ENCODE measurements at places on chromosomes 12 and 14.

GRCh38 chr14:102481791-102482238 is 27.8 kb downstream of the ANKRD9 start:
- no peak for DNase-seq

- no peak for DNase-seq
Measured at GRCh38 chr12:75965661-75966060, 65.9 kb downstream of the PHLDA1 start.

DNA sequence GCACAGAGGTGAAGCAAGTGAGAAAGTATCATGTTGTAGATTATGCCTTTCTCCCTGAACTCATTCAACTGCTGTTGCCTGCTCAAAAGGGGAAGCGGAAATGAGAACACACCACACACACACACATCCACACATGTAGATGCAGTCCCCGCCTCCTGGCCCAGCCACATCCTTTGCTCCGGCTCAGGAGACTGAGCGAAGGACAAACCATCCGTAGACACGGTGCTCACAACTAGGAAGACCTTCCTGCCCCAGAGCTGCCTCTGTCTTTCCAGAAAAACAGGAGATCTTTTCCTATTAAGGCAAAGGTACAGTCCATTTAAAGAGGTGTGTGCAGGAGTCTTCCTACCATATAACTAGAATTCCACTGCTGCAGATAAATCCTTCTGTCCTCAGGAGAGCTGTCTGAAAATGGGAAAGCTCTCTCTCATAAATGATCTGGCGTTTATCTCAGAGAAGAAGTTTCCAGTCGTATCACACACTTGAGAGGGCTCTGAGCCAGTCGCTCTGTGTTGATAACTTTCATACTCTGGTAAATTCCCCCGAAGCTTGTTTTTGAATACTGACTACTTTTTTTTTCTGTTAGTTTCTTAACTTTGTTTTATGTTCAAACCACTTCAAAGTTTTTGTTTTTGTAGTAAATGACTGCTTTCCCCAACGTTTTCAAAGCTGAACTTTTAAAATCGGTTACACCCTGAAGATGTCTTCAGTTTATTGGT is at the start of gene TESPA1:
TESPA1 (minus strand) TSS at position 105 of the 719 bp plus-strand sequence. CDS start 10,200 bp downstream, outside the sequence.
- DNase-seq = peak; percentile 58

GRCh38 chr12:55933169-55933798 is 2.3 kb downstream of the DGKA start:
- peak; percentile 79 for DNase-seq

GRCh38 chr12:11650286-11651281 is 1.1 kb downstream of the ETV6 start:
- DNase-seq = no peak

GRCh38 chr12:87427770-87428169 is 601.4 kb downstream of the C12orf50 start:
- no peak for DNase-seq

- no peak for DNase-seq
Measured at GRCh38 chr12:49642370-49642802, 19.0 kb downstream of the PRPF40B start.

DNA sequence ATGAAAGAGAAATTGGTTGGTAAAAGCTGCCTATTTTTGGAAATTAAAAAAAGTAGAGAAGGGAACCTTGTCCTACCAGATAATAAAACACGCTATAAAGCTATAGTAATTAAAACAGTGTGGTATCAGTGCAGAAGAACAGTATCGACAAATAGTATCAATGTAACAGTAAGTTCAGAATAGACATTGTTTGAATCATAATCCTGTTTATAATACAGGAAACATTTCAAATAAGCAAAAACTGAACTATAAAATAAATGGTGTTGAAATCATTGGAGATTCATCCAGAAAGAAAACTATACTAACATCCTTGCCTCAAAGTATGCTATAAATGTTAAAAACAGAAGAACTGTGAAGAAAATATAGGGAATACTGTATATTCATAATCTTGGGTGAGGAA is 54.2 kb upstream of the NAP1L1 start:
- no peak for DNase-seq

DNA sequence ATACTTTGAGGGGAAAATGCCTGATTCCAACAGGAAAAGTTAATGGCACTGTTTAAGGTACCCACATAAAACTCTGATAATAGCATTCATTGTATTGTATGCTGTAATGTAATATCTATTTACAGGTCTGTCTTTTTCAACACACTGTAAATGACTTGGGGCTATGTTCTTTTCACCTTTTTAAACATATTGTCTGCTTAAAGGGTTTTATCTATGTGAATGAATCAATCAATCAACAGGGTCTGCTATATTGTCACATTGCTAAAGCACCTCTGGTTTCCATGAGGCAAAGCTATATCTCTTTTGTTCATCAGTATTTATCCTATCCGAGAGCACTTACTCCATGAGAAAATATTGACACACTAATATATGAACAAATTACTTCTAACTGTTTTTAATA is 288.0 kb downstream of the SLC6A15 start:
- no peak for DNase-seq

GRCh38 chr12:130526813-130527212 is 189.1 kb downstream of the PIWIL1 start:
- no peak for DNase-seq

DNA sequence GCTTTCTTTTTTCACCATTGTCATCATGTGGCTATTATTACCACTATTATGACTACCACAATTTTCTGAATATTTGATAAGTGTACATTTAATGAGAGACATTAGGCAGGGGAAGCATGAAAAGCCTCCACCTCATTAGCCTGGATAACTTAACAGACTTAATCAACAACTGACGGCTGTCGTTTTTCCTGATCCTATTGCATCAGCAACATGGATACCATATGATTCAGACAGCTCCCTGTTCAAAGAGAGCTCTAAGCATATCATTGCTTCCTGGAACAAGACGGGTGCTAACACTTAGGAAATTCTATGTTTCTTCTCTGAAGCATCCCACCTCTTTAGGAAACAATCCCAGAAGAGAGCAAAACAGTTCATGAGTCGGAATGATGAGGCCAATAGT is 765.2 kb downstream of the NOVA1 start:
- no peak for DNase-seq

DNA sequence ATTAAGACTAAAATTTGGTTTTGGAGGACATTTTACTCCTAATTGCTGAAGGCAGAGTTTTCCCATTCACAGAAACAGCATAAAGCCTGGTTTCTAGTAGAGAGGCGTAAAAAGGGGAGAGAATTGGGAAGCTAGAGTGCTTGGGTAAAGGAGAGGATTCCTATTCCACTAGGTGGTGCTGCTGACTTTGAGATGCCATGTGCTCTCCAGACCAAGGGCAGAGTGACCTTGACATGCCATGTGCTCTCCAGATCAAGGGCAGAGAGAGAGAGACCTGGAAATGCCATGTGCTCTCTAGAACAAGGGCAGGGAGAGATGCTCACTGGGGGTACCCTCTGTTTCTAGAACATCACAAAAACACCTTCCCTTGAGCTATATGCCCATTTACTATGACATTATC is 176.2 kb upstream of the PDZRN4 start:
- DNase-seq = no peak

- no peak for DNase-seq
Measured at GRCh38 chr14:63897721-63898163, 44.9 kb downstream of the SYNE2 start.

- DNase-seq = no peak
Measured at GRCh38 chr12:119829439-119829838, 47.7 kb downstream of the CIT start.

DNA sequence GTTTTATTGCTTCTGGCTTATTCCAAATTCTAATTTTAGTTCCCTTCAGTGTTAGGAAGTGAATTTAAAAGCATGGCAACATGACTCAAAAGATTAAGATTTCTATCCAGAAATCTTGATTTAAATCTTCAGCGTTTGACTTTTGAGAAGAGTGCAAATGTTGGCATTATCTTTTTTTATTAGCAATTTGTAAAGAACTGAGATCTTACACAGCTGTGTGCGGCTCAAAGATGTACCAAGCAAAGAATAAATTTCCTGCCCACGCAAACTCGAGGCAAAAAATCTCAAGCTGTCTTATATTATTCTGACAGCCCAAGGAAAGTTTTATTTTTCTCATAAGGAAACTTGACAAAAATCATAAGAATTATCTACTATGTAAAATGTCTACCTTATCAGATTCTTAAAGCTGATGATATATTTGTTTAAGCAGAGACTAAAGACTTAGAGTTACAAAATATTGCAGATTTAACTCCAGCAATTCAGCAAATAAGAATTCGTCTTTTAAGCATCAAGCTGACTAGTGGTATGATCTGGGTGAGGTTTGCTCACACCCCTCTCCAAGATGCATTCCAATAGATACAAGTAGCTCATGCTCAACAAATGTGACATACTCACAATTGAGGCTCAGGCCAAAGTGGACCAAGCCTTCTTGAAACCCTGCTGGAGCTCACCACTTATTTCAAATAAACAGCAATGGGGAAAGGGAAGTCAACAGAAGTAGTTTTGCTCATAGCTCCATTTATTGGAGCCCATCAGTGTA is 47.4 kb upstream of the POC1B start:
- no peak for DNase-seq

DNA sequence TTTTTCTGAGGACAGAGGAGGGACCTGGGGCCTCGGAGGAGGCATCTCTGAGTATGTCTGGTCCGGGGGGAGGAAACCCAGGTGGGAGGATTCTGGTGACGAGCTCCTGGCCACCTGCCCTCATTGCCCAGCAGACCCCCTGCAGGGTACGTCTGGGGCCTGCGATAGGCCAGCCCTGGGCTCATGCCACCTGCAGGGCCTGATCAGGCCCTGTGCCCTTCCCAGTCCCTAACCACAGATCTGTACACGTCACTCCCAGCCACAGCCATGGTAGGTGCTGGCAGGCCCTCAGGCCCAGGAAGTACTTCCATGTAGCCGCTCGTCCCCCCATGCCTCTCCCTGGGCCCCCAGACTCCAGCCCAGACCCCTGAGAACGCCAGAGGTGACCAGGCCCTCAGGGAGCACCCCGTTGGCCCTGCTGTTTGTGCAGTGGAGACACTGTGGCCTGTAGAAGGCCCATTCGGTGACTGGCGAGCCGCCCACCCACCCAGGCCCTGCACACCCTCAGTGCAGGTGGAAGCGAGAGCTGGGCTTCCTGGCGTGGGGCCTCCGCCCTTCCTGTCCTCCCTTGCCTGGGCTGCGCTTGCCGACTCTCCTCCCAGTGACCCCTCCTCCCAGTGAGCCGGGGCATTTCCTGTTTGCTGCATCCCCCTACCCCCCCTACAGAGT is 5.7 kb downstream of the INF2 start:
- DNase-seq = no peak

GRCh38 chr12:107488666-107489065 is 196.9 kb upstream of the PWP1 start:
- no peak for DNase-seq

- no peak for DNase-seq
Measured at GRCh38 chr14:94157197-94157596, 16.9 kb upstream of the PPP4R4 start.

- DNase-seq = no peak
Measured at GRCh38 chr14:20782280-20782890, 1.3 kb downstream of the RNASE6 start.

DNA sequence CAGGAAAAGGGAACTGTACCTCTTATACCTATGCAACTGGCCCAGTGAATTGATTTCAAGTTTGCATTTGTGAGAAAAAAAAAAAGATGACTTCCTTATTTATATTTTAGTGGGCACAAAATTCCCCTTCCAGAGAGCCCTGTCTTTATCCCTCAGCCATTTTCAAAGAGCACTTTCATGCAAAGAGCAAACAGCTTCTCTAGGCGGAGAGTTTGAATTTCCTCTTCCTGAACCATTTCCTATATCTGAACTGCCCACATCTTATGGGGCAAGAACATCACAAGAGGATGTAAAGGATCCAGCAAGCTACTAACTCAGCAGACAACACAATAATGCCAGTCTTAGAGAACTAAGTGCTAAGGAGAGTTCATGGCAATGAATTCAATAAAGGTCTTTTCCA is 22.3 kb upstream of the PLXNC1 start:
- no peak for DNase-seq

- no peak for DNase-seq
Measured at GRCh38 chr14:91606851-91607250, 96.7 kb upstream of the PPP4R3A start.

- no peak for DNase-seq
Measured at GRCh38 chr12:28710882-28711281, 438.2 kb upstream of the FAR2 start.

- no peak for DNase-seq
Measured at GRCh38 chr12:19186722-19187661, 57.5 kb downstream of the PLEKHA5 start.

DNA sequence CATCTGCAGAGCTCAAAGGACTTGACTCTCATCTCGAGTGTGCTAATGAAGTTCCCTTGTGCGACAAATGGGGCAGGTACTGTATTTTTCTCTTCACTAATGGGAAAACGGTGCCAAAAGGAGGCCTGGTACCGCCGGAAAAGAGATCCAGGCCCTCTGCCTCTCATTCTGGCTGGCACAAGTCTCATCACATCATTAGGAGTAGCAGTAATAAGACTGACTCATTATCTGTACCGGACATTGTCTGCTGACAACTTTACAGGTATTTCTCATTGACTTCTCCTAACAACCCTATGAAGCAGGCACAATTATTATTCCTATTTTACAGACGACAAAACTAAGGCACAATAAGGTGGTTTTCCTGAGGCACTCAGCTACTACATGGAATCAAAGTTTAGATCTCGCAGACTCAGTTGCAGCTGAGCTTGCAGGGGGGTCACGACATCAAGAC is 668 bp downstream of the APPL2 start:
- no peak for DNase-seq

GRCh38 chr14:41404126-41404525 is 202.6 kb upstream of the LRFN5 start:
- no peak for DNase-seq

DNA sequence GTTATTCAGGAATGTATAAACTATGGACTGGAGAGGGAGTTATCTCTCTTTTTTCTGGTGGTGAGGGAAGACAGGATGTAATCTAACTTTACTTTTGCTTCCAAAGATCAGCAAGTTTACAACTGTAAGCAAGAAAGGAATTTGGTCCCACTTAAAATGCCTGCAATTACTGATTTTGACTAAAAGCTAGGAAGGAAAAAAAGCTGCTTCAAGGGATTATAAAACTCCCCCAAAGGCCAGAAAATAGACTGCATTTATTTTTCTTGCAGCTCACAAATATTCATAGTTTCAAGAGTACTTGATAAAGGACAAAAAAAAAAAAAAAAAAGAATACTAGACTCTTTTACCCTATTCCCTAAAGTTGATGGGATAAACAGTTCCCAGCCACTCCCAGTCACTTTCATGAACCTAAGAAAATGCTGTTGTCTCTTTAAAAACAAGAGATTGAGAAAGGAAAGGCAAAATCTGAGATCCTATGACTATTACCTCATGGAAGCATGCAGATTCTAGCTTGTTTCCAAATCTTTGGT is 128.7 kb upstream of the BMP4 start:
- no peak for DNase-seq

GRCh38 chr12:119302451-119303080 is 32.0 kb upstream of the CCDC60 start:
- no peak for DNase-seq

DNA sequence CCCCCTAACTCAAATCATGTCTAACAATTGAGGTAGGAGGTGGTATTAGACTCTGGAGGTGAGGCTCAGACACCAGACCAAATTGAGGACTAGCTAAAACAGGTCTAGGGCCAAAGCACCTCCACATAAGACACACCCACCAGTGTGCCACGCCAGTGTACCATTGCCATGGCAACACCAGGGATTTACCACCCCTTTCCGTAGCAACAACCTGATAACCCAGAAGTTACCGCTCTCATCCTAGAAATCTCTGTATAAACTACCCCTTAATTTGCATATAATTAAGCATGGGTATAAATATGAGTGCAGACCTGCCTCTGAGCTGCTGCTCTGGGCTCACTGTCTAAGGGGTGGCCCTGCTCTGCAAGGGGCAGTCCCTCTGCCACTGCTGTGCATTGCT is 57.4 kb upstream of the PPP2R5C start:
- DNase-seq = peak; percentile 31

GRCh38 chr14:103688906-103689902 is 26.0 kb downstream of the XRCC3 start:
- no peak for DNase-seq

Data from ureter (tissue), 1 donor.